ENCODE measurements at places on chromosomes 4 and X. TPM values are rescaled to one million over a fixed set of nuclear protein-coding genes. Genes with fewer than 3 reads are reported as not detected.

The CPEB2 gene
- 19.8 TPM for total RNA-seq

- DNase-seq, result no peak
These were observed 684.5 kb downstream of the PDHA2 start for GRCh38 chr4:96524311-96524875.

GRCh38 chrX:10106806-10107205 lies 50.0 kb upstream of the CLCN4 start:
- no peak for DNase-seq

The GPR173 gene
- 7.6 TPM for total RNA-seq

The HSFX4 gene
- total RNA-seq, result not detected

DNA sequence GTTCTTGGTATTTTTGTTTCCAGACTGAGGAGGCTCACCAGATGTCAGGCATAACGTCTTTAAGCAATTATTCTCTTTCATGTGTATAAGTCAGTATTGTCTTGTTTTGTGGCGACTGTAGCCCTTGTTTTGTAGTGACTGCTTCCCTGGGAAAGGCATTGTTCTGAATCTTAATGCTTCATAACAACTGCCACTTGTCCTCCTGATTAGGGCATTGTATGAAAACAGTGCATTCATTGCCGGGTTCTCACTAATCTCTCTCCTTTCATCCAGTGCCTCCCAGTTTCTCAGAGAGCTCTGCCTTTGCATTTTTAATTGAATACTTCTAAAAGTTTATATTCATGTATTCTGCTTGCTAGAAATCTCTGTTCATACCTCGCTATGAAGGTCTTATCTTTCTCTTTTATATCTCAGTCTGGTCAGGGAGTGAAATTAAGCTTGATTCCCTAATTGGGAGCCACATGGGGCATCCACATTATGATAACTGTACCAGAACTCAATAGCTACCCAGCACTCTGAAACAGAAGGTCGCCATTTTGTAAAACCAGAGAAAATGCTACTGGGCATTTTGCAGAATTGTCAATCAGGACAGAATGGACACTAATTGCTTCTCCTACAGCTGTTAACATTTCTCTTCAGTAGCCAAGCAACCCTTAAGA lies 149.8 kb downstream of the GBA3 start:
- DNase-seq, result no peak

DNA sequence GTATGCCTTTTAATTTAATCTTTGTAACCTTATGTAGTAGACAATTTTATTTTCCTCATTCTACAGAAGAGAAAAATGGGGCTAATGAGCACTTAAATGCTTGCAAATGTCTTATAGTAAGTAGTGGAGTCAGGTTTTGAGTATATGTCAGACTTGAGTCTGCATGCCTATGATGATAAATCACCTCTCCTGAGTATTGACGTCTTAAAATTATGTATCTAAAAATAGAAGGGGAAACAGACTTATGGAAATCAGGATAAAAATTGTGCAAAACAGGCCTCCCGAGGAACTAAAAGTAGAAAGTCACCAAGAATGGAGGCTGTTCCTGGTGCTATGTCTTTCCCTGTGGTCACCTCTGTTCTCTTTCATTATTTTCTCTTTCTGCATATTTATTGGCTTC lies 92.7 kb downstream of the STIM2 start:
- no peak for DNase-seq

- no peak for DNase-seq
These were observed 31.2 kb downstream of the SORCS2 start for GRCh38 chr4:7223541-7223940.

- DNase-seq, result no peak
These were observed 2.2 kb downstream of the NKX6-1 start for GRCh38 chr4:84496706-84497503.

- no peak for DNase-seq
These were observed 46.7 kb upstream of the UCP1 start for GRCh38 chr4:140615451-140615850.

- no peak for DNase-seq
These were observed 136.1 kb downstream of the C4orf33 start for GRCh38 chr4:129231945-129232588.

DNA sequence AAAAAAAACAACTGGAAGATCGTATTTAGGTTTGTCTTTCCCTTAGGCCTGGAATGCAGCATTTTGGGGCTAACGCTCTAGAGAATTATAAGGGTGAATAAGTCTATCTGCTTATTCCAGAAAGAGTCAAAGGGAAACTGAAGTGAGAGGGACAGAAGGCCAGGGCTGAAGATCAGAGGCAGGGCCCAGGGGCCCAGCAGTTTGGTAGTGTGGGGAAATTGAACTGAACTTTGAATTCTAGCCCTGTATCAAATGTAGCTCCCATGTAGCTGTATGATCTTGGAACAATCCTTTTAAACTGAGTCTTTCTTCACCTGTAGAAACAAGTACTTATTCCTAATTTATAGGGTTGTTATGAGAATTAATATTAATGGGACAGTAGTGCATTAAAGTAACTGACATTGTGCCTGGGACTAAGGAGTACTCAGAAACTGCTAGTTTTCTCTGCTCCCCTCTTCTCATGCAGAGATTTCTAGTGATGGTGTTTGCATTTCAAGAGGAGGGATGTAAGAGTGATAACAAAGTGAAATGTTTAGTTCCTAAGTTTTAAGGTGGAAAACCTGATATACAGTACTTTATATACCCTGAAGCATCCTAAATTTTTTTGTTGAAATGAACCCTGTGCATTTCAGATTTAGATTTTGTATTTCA lies 30.4 kb downstream of the STOX2 start:
- no peak for DNase-seq

The MAGED2 gene
- 162 TPM for total RNA-seq

GRCh38 chr4:17709763-17710068 lies 71.7 kb downstream of the FAM184B start:
- no peak for DNase-seq

GRCh38 chr4:161186012-161186411 lies 977.8 kb downstream of the FSTL5 start:
- DNase-seq, result no peak

DNA sequence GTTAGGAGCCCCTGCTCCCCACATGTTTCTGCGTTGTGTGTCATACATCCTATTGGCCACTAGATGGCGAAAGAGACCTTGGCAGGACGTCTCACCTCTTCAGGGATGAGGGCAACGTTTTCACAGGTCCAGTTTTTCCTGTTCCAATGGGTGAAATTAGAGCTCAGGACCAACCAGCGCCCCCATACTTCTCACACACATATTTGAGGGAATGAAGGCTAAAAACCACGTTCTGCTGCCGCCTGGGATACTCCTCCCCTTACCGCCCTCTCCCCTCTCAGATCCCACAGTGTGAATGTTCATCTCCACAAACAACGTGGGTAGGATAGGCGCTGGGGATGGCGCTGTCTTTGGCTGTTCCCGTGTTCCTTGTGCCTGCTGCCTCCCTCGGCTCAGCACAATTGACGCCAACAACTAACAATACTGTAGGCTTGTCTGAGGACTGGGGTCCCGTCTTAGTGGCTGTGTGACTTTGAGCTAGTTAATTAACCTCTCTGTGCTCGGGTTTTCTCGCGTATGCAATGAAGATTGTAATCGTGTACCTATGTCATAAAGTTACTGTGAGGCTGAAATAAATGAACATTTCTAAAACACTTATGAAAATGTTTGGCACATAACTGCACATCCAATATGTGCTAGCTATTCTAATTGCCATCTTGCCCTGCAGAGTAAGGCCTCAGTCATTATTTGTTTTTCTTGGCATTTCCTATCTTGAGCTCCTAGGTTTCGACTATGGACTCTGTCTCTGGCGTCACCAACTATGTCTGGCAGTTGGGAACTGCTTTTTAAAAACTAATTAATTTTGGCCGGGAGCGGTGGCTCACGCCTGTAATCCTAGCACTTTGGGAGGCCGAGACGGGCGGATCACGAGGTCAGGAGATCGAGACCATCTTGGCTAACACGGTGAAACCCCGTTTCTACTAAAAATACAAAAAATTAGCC lies 181.3 kb upstream of the STK26 start:
- DNase-seq, result peak; percentile 51

DNA sequence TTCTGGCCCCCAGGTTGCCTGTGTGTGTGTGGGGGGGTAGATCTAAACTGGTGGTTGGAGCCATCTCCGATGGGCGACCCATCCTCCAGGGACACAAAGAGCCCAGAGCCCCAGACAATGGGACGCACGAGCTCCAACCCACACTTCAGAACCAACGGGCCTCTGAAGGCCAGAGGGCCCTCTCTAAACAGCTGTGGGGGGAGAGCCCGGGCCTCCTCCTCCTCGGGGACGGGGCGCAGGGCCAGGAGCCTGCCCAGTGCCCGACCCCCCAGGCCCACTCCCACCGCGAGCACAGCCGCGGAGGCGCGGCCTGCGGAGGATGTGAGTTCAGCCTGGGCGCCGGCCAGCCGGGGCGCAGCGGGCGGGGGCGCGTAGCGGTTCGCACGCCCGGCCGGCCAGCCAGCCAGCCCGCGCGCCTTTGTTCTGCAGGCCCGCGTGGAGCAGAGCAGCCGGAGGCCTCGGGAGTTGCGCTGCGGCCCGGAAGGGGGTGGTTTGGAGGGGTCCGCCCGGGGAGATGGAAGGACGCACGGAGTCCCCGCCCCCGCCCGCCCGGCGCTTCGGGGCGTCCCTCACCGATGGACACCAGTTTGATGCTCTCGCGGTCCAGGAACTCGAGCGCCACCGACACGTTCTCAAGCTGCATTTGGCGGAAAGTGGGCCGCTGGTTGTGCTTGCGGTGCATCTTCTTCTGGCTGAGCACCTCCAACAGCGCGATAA lies 4.0 kb downstream of the FLNA start:
- no peak for DNase-seq

The SPACA5 gene
- not detected for total RNA-seq

DNA sequence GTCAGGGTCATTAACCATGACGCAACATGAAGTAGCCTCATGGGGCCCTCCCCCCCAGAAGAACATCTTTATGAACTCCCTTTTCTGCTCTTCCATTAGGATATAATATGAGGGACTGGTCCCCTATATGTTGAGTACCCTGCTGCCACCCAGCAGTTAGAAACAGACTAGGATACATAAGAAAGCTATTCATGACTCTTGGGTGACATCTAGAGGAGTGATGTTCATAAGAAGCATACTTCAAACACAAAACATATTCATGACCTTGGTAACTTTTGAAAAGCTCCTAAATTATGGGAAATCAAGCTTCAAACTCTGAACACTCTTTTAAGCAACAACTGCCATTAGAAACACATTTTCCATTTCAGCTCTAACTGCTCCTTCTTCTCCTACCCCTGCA lies 155.2 kb upstream of the SPIN4 start:
- no peak for DNase-seq

DNA sequence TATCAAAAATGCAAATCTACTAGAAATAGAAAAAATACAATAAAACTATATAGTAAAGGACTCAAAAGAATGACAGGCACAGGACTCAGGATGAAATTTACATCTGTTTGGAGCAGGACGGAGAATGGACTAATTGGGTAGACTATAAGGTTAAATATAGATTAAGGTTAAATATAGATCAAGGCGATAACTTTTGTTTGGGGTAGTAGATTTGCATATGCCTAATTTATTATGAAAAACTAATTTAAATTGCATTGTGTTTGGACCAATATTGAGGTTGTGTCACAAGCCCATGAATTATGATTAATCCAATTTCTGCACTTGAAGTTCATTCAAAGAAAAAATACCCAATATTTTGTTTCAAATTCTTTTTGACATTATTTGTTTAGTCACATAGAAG lies 31.0 kb downstream of the MTHFD2L start:
- DNase-seq, result no peak

The ASB5 gene
- total RNA-seq, result 1.7 TPM

The ADH1B gene
- 142 TPM for total RNA-seq

The TCEAL7 gene
- total RNA-seq, result 7.9 TPM

The KLKB1 gene
- 1.2 TPM for total RNA-seq

The KLF8 gene
- 22.7 TPM for total RNA-seq

The FAM200B gene
- total RNA-seq, result 42.7 TPM

- no peak for DNase-seq
These were observed 113.9 kb downstream of the DRD5 start for GRCh38 chr4:9895333-9895705.

- peak; percentile 18 for DNase-seq
These were observed 31.9 kb upstream of the SORCS2 start for GRCh38 chr4:7160439-7160838.

All from ureter (tissue), 1 donor.